ENCODE measurements at places on chromosomes 7 and 10.

DNA sequence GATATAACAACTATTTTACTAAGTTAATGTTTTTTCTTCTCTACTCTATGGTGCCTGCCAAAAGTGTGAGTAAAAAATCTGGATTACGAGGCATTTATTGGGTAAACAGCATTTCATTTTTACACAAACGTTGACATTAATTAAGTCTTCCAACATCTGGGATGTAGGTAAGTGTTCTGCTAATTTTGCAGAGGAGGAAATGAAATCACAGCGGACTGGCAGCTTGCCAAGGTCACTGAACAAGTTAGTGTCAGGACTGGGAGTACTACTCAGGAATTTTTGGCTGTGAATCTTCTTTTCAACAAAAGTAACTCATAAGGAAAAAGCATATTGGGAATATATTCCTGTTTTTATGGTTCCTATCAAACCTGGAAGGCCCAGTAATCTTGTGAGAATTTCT, 612.1 kb upstream of the FZD8 start:
- no peak for DNase-seq

GRCh38 chr10:70492786-70493659, 14.5 kb downstream of the PALD1 start:
- DNase-seq = no peak

- DNase-seq = peak; percentile 85
Measured at GRCh38 chr10:119341459-119342301, 134.3 kb downstream of the GRK5 start.

- no peak for DNase-seq
Measured at GRCh38 chr10:60384708-60385398, 4.8 kb downstream of the ANK3 start.

DNA sequence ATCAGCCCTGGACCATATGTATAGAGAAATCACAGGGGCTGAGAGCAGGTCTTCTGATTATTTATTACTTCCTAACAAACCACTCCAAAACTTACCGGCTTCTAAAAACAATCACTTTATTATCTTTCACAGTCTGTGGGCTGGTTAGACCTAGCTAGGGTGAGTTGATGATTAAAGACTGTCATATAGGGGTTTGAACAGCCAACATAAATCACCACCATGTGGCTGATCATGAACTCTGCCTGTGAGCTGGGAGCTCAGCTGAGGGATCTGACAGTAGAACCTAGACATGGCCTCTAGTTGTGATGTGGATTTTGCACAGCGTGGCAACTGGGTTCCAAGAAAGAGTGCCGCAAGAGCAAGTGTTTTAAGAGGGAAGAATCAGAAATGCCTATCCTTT, 305.4 kb downstream of the CSTF2T start:
- no peak for DNase-seq

- no peak for DNase-seq
Measured at GRCh38 chr10:92734301-92734700, 44.5 kb downstream of the HHEX start.

- DNase-seq = peak; percentile 70
Measured at GRCh38 chr7:129047761-129048160, 7.2 kb downstream of the TNPO3 start.

- no peak for DNase-seq
Measured at GRCh38 chr10:106716381-106716780, 448.1 kb downstream of the SORCS1 start.

DNA sequence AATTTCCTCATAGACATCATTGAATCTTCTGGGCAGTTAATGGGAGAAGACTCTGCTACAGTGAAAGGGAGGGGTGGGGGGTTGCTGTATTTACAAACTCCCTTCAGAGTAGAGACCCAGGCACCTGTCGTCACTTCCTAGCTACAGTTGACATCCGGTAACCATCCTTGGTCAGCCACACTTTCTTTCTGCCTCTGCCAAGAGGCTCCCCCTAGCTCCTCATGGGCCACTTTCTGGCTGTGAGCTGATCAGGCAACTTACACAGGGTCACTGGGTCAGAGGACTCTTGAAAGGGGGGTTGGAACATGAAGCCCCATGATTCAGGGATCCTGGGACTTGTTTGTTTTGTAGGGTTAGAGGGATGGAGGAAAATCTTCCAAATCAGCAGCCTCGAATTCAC, 1.2 kb downstream of the TECPR1 start:
- no peak for DNase-seq

DNA sequence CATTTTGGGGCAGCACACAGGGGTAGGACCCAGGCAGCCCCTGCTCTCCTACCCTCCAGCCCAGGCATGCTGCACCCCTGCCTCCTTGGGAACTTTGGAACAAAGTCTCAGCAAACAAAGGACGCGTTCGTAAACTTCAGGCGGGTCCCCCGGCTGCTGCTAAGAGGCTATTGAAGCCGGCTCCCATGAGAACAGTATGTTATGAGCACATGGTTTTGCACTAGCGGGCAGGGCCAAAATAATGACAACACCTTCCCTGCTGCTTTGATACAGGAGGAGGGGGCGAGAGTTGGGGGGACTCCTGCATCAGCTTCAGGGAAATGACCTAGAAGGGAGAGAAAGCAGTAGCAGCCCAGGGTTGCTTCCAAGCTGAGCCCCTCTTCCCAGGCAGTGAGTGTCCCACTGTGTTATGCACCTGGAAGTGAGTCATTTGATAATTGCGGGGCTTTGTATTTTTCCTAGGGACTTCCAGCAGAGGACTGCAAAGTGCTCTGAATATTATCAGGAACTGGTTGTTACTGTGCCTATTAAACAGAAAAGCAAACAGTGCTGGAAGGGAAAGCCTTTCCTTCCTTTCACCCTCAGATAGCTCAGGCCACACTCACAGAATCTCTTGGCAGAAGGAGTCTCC, 6.9 kb downstream of the ITPRIP start:
- DNase-seq = peak; percentile 87

DNA sequence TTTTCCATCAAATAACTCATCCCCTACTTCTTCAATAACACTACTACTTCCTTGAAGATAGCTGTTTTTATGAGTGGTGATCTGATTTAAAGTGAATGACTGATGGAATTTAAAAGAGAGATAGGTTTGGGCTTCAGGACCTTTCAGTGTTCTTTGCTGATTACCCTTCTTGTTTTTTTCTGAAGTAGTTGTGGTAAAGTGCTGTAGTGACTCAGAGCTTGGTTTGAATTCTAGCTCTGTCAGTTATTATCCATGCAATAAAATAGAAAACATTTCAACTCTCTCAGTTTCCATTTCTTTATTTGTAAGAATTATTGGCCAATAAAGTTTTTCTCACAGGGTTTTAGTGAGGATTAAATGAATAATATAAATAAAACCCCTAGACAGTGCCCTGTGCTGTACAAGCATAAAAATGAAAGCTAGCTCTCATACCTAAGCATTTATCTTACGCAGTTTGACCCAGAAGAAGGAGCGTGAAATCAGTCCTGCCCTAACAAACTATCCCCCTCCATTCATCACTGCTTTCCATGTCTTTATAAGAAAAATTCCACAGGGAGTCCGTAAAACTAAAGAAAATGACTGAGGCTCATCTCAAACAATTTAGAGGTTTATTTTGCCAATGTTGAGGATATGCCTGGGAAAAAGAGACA, 25.1 kb upstream of the AKAP9 start:
- no peak for DNase-seq

DNA sequence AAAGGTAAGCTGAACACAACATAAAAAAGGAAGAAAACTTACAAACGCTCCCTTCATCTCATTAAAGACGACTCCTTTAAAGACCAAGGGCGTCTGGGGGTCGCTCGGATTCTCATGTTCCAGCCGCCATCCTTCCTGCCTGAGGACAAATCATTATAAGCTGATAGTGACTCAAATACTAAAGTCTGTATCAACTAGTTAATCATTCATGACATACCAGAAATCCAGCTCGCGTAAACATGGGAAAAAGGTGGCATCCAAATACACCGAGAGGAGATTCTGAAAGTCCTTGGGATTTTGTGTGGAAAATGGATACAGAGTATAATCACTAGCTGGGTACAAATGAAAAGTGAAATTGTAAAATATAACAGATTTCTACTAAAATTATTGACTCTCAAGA, 7.4 kb downstream of the PITRM1 start:
- no peak for DNase-seq

GRCh38 chr7:137996871-137997270, 5.0 kb downstream of the CREB3L2 start:
- no peak for DNase-seq

DNA sequence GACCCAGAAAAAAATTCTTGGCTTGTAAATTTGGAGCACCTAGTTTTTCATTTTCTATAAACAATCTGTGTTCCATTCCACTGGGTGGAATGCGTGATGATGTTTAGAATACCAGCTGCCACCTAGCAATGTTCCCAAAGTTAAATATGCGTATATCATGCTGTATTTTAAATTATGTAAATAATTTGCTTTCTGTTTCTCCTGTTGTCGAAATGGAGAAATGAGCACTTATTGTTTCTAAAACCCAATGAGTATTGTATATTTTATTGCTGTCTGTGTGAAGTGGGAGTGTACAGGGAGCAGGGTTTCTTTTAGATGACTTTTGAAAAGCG, 49.4 kb upstream of the CELF2 start:
- DNase-seq = no peak

- DNase-seq = no peak
Measured at GRCh38 chr7:123972045-123972444, 47.0 kb downstream of the SPAM1 start.

DNA sequence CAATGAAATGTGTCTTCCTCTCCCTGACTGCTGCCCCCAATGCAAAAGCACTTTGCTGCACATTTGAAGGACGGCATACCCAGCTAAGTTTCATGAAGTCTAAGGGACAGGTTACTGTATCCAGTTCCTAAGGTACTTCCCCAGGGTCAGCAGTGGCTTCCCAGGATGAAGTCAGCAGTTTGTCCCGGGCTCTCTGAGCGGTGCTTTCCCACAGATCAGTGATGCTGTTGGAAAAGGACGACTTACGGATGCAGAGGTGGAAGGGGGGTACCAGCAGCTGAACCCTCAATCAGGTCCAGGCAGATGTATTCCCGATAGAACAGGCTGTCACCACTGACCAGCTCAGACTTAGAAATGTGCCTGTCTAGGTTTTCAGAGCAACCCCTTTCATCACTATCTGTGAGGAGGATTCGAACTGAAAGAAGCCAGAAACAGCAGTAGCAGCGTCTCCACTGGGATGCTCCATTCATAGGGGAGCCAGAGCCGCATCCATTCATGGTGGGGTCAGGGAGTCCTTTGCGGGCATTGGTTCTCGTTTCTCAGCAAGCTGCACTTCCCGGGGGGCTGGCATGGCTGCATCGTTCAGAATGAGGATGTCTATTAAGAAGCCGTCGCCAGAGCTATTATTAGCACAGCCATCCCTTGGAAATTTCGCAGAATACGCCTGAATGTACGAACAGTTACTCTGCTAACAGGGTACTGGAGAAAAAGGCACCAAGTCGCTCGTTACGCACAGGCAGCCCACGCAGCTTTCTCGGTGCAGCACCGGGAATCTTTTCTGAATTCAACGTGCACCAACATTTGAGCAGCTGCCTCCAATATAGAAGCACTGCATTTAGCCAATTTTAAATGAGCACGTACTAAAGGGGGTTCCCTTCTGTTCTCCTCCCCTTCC, 303.7 kb downstream of the PRPF18 start:
- DNase-seq = peak; percentile 60

DNA sequence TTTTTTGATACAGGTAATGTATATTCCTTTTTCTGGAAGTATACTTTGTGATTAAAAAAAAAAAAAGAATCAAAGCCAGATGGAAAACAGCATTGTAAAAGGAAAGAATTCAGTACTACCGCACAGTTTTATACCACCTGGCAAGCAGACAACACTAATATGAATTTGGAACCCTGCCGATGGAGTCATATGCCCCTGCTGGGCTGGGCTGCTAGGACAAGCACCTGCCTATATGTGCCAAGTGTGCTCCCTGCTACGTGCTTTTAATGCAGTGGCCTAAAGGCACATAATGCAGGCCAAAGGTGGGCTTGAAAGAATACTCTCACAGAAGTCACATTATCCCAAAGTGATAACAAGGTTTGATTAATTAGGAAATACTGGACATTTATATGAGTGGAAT, 29.8 kb upstream of the WAC start:
- no peak for DNase-seq

DNA sequence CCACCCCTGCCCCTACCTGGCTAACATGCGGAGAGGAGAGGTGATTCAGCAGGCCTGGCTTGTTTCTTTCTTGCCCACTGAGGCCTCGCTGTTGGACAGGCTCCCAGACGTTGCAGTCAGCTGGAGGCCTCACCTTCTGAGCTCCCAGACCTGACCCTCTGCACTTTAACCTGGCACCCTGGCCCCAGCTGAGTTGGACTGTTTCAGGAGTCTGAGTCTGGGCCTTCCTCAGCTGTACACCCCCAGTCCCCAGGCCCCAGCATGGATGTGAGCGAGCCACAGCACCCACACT, 35.0 kb downstream of the UNC5B start:
- DNase-seq = no peak

DNA sequence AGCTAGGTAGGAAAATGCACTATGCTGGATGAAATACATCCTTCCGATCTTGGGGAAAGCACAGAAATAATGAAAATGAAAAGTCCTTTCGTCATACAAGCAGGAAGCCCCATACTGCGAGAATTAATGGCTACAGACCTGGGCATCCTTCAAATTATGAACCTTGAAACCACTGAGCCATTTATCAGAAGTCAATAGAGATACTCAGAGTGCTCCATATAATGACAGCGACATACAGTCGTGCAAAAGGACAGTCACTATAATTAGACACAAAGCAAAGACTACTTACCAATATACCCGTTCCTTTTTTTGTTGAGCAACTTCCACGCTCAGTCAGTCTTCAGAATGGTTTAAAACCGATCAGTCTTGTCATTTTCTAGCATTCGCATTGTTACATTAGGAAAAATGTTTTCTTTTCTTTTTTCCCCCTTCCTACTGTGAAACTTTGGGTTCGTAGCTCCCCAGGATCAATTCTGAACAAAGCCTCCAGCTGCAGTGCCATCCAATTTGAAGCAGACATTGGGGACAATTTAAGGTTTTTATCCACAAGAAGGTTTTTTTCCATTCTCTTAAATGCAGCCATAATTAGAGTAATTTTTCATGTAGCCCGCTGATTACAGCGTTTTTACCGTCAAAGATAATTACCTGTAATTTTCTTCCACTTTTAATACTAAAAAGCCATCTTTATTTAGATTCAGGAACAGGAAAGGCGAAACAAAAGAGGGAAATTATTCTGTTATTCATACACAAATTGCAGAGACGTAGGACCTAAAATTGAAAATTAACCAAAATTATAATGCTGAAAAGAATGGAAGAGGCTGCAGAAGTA, 6.4 kb downstream of the DLX6 start:
- no peak for DNase-seq

GRCh38 chr7:35576031-35576573, 118.8 kb downstream of the HERPUD2 start:
- DNase-seq = no peak

GRCh38 chr10:37762287-37762686, 95.1 kb downstream of the ZNF248 start:
- no peak for DNase-seq
